Hippocampal formation (tissue), 2 donors: ENCODE measurements at places on chromosomes 3 and 15.

DNA sequence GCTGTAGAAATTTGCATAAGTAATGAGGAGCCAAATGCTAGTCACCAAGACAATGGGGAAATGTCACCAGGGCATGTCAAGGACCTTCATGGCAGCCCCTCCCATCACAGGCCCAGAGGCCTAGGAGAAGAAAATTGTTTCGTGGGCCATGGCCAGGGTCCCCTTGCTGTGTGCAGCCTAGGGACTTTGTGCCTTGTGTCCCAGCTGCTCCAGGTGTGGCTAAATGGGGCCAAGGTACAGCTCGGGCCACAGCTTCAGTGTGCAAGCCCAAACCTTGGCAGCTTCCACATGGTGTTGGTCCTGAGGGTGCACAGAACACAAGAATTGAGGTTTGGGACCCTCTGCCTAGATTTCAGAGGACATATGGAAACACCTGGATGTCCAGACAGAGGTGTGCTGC, 208.8 kb upstream of the TBC1D5 start:
- DNase-seq: no peak

- no peak for DNase-seq
Observed at GRCh38 chr3:117998071-117998470, 1036.6 kb downstream of the IGSF11 start.

- no peak for DNase-seq
Observed at GRCh38 chr3:162489853-162490252, 993.2 kb downstream of the OTOL1 start.

DNA sequence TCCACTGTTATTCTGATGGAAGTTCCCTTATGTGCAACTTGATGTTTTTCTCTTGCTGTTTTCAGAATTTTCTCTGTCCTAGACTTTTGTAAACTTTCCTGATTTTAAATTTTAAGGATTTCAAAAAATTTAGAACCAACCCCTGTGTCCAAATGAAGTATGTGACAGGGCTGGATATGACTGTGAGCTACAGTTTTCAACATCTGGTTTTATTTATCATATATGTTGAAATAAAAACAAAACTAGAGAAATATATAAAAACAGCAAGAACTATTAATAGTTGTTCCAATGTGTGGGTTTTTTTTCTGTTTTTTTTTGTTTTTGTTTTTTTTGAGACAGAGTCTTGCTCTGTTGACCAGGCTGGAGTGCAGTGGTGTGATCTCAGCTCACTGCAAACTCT, 47.4 kb upstream of the PSMD6 start:
- DNase-seq: no peak

DNA sequence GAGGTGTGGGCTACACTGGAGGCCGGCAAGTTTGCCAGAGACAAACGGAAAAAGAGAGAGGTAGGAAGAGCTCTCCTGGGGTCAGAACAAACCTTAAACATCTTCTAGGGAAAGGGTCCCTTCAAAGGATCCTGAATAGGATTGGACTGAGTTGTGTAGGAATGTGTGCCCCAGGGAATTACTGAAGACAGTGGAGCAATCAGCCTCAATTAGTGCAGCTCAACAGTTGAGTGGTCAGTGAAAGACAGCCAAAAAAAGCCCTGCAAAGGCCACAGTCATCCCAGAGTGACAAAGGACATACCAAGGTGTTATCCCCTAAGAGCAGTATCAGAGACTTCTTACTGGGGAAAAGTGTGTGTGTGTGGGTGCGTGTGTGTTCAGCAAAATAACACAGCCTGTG, 70.3 kb downstream of the NUP210 start:
- DNase-seq: no peak

GRCh38 chr15:58987036-58987435, 427 bp upstream of the RNF111 start:
- no peak for DNase-seq

DNA sequence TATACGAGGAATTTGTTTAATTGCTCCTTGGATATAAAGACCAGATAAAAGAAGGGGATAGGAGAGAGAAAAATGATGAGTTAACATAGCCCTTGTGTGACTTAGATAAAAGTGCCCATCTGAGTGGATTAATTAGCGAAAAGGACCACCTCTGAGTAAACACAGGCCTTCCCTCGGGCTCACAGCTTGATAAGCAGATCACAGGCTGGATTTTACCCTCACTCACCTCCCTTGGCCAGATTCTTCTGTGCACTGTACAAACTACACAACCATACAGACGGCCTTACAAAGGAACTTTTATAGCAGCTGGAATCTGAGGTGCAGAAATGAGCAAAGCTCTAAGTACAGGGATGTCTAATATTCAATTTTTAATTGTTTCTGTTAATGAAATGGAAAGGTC, 112.4 kb upstream of the STT3B start:
- no peak for DNase-seq

GRCh38 chr15:74869372-74869725, 3.8 kb downstream of the SCAMP2 start:
- no peak for DNase-seq

DNA sequence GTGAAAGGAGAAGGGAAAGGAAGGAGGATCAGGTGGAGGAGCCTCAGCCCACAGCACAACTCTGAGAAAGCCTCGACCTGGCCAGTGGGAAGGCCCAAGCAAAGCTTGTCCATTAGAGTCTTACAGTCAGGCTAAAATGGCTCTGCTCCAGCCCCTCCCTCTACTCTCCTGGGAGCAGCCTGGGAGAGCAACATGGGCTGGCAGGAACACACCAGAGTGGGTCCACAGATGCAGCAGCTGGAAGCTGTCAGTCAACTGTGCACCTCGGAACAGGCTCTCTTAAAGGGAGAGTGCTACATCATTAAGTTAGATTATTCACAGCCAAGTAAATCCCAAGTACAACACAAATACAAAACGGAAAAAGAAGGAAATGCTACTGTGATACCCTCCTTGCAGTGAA, 98.0 kb upstream of the LIMD1 start:
- no peak for DNase-seq

GRCh38 chr3:149377408-149378364, at the start of gene TM4SF1:
Gene TM4SF1 (minus strand): TSS chr3:149377649. CDS start chr3:149377547, 102 bp downstream.
- DNase-seq: no peak

DNA sequence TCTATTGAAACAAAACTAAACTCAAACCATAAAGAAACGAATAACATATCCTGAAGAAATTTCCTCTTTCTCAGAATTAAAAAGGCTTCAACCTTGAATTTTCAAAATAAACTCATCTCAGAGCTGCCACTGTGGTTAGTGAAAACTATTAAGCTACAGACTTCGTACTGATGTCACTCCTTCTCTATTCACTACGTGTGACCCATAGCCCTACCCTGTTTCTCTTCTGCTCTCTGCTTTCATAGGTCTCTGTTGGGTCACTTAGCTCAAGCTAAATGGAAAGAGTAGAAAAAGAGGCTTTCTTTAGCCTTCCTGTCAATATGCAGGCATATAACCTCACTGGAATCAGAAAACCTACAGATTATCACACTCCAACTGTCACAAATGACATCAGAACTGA, 126.6 kb upstream of the MME start:
- no peak for DNase-seq

GRCh38 chr3:45957586-45957985, 14.3 kb downstream of the CXCR6 start:
- peak; percentile 48 for DNase-seq

GRCh38 chr3:11545186-11545851, 98.4 kb downstream of the VGLL4 start:
- no peak for DNase-seq

GRCh38 chr3:94294806-94295205, 231.9 kb downstream of the NSUN3 start:
- no peak for DNase-seq

DNA sequence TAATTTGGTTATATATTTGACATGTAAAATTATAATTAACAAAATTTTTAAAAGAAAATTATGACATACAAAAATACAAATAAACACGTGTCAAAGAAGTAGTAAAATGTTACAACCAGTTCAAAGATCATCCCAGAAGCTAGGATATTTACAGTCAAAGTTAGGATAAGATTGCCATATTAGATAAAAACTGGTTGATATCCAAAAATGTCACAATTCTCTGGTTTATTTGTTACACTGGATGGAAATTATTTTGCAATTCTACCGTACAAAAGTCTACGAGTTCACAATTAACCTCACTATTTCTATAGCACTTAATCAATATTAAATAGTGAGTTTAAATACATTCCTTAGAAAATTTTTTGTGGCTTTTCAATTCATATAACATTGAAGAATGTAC, 673.8 kb downstream of the GBE1 start:
- no peak for DNase-seq

GRCh38 chr3:179299999-179300613, 22.7 kb upstream of the ZNF639 start:
- DNase-seq: no peak

- DNase-seq: no peak
Observed at GRCh38 chr3:46987743-46988401, 8.4 kb downstream of the NBEAL2 start.

DNA sequence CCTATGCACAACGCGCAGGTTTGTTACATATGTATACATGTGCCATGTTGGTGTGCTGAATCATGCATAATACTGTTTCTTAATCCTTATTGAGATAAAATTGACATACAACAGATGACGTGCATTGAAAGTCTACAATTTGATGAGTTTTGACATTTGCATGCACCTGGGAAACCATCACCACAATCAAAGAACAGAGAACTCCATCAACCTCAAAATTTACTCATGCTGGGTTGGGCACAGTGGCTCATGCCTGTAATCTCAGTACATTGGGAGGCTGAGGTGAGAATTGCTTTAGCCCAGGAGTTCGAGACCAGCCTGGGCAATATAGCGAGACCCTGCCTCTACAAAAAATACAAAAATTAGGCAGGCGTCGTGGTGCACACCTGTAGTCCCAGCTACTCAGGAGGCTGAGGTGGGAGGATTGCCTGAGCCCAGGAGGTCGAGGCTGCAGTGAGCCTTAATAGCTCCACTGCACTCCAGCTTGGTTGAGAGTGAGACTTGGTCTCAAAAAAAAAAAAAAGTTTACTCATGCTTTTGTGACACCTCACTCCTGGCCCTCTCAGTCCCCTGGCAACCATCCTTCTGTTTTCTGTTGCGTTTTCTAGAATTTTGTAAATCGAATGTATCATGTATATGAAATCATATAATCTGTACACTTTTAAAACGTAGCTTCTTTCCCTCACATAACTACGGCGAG, 56.6 kb downstream of the BHLHE40 start:
- DNase-seq: no peak
